ENCODE measurements at places on chromosomes 11 and 22.

DNA sequence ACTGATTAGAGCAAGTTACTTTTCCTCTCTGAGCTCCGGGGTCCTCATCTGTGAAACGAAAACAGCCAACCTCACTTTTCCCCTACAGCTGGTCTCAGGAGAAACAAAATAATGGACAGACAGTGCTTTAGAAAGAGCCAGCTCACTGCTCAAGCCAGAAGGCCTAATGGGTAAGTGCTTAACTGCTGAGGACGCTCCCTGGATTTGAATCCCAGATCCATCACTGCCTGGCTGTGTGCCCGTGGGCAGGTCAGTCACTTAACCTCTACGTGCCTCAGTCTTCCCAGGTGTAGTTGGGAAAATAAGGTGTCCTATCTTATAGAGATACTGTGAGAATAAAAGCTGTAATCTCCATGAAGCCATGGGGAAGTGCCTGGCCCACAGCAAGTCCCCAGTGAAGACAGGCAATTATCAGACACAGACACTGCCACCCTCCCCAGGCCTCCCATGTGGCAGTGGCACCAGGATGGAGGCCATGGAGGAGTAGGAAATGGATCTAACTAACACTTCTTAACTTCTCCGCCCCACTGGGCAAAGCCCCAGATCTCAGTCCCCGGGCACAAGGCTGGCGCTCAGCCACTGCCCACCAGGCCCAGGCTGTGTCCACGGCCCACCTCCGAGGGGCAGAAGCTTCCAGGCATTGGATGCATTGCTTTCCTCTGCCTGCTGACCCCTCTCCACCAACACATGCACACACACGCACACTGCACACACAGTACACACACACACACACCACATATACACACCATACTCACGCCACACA lies 9.2 kb downstream of the TP53I11 start:
- DNase-seq: no peak

DNA sequence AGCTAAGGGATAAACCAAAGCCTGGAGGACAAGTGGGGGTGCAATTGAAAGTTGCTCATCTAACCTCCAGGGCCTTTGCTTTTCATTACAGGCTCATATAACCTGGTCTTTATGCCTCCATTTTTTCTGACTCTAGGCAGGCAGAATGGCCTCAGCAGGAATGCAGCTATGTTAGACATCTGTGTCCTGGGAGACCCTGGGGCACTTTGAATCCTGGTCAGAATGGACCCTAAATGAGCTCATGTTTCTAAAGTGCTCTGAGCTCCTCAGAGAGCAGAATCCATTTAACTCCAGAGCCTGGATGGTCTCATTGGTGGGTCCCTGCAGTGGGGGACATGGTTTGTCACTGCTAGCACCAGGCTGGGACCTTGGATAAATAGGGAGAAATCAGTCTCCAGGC lies 177.3 kb downstream of the KIRREL3 start:
- DNase-seq: no peak

- no peak for DNase-seq
Observed at GRCh38 chr11:80320226-80320625, 879.4 kb upstream of the TENM4 start.

GRCh38 chr22:45718391-45718790 lies 46.8 kb downstream of the ATXN10 start:
- DNase-seq: no peak

- no peak for DNase-seq
Observed at GRCh38 chr11:134821422-134821821, 409.4 kb upstream of the B3GAT1 start.

GRCh38 chr11:112637876-112638275 lies 323.3 kb upstream of the NCAM1 start:
- no peak for DNase-seq

- no peak for DNase-seq
Observed at GRCh38 chr11:73446766-73447165, 70.6 kb downstream of the RELT start.

- DNase-seq: no peak
Observed at GRCh38 chr11:130159139-130159538, 443 bp upstream of the ST14 start.

DNA sequence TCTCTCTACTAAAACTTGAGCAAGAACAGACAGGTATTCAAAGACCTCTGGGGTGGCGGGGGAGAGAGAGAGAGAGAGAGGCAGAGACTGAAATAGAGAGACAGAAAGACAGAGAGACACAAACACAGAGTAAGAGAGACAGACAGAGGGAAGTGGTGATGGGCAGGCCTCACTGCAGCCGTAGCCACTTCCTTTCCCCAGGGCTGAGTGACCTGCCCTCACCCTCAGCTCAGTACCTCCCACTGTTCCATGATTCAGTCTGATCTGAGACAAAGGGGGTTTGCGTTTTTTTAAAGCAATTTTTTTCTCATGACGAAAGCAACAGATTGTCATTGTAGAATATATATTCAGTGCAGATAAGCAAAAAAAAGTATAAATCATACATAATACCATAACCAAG lies 607.9 kb upstream of the B3GAT1 start:
- DNase-seq: no peak

- no peak for DNase-seq
Observed at GRCh38 chr11:125408311-125408711, 87.8 kb downstream of the FEZ1 start.

GRCh38 chr11:117849781-117850414 lies 25.4 kb upstream of the FXYD2 start:
- no peak for DNase-seq

GRCh38 chr11:118689503-118689851 lies 10.0 kb upstream of the TREH start:
- no peak for DNase-seq

DNA sequence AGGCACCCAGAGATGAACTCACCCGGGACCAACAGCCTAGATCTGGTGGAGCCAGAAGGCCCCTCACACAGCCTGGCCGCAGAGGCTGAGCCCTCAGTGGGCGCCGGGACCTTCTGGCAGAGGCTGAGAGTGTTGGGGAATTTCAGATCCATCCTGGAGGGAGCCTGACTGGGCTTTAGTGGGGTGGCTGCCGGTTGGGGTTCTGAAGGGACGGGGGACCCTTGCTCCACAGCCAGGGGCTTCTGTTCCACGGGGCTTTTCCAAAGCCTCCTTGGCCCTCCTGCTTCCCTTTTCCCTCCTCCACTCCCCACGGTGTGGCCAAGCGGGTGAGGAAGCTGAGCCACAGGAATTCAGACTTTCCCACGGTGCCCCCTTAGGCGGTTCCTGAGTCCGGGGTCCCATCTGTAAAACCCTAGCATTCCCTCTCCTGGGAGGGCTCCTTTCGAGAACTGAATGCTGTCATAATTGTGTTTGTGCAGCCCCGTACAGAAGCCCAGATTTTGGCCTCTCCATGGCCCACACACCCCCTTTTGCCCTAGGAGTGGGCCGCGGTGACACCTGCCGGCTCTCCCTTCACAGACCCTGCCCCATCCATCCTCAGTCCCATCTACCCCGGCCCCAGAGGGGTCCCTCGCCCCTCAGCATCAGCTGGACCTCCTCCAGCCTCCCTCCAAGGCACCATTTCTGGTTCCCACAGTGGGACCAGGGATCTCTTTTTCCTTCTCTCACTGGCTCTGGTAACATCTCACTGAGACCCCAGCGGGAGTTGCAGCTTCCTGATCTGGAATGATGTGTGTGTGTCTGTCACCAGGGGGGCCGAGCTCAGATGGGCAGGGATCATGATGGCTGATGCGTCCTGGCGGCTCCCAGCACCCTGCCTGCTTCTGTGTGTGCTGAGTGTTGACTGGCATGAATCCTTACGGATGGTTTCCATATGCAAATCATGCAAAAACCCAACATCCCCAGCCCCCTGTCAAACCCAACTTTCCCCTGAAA lies 1048.4 kb downstream of the TBC1D22A start:
- DNase-seq: no peak

DNA sequence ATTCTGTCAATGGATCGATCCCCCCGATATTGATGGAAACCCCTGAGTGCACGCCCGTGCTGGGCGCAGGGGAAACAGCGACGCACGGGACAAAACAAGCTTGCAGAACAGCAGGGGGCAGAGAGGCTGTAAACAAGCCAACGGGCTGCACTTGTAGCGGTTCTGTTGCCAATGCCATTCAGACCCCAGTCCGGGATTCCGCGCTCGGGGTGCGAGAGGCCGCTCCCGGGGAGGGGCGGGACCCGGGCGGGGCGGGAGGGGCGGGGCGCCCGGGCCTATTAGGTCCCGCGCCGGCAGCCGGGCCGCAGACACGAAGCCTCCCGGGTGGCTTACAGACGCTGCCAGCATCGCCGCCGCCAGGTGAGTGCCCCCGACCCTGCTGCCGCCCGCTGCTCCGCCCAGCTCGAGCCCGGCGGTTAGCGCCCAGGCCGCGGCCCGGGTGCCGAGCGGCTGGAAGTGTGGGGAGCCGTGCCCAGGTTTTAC lies at the start of gene BIK:
BIK (plus strand) TSS at position 307 of the 483 bp plus-strand sequence. CDS start 13,273 bp downstream, outside the sequence.
- peak; percentile 22 for DNase-seq

GRCh38 chr11:112715056-112715455 lies 246.2 kb upstream of the NCAM1 start:
- DNase-seq: no peak

- DNase-seq: no peak
Observed at GRCh38 chr22:48268771-48269552, 1506.5 kb downstream of the TBC1D22A start.

DNA sequence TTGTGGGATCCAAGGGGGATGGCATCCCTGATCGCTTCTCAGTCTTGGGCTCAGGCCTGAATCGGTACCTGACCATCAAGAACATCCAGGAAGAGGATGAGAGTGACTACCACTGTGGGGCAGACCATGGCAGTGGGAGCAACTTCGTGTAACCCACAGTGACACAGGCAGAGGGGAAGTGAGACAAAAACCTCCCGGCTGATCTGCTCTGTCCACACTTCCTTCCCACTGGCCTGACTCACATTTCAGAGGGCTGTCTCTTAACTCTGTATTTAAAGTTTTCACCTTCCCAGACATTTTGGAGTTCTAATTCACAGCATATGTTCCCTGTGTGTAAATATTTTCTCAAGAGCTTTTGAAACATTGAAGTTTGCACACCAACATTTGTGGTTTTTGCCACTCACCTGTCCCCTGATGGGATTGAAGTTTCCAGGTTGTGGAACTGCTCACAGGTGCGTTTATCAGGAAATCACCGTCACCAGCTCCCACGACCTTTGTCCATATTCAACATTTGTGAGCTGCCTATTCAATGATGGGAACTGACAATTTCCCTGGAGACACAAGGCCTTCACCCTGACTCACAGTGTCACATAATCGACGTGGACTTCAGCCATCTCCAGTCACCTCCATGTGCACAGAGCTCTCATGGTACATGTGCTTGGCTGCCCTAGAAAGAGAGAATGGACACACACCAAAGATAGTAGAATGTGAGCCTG lies 99.2 kb downstream of the VPREB1 start:
- DNase-seq: no peak

GRCh38 chr11:19502691-19503253 lies 209.9 kb upstream of the NAV2 start:
- DNase-seq: no peak

- peak; percentile 28 for DNase-seq
Observed at GRCh38 chr11:34154059-34154875, 48.8 kb downstream of the NAT10 start.

- no peak for DNase-seq
Observed at GRCh38 chr22:35587447-35587870, 29.7 kb downstream of the MB start.

DNA sequence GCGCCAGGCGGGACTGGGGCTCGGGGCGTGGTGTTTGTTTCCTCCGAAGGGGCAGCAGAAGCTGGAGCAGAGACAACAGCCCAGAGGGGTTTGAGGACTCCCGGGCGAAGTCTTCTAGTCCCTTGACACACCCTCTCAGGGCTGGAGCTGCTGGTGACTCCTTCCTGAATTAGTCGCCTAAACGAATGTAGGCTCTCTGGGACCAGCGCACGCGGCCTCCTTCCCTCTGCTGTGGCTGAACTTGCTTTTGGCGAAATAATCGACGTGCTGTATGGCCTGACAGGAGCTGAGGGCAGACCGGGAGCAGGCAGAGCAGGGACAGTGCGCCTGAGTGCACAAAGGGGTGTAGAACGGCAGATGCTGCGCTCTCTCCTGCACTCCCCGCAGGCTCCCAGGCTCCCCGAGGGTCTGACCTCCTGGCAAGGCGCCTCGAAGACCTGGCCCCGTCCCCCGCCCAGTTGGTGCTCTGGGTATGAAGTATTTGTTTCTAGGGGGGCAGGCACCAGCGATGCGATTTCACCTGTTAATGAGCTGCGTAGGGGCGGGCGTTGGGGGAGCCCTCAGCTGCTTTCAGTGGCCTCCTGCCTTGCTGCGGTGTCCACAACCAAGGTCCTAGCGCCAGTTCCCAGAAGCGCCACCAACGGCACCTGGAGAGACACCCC lies 5.3 kb downstream of the SLC17A6 start:
- DNase-seq: no peak

DNA sequence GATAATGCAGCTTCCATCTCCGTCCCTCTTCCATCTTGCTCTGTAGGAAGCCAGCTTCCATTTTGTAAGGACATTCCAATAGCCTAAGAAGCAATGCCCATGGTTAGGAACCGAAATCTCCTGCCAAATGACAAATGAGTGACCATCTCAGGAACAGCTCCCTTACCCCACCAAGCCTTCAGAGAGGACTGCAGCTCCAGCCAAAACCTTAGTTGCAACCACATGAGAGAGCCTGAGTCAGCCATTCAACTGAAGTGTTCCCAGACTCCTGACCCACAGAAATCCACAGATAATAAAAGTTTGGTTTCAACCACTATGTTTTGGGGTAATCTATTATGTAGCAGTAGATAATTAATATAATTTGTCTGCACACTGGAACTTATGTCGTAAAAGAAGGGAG lies 51.7 kb upstream of the LDLRAD3 start:
- DNase-seq: no peak

GRCh38 chr11:111312076-111312475 lies 13.7 kb downstream of the POU2AF3 start:
- DNase-seq: no peak

GRCh38 chr11:33540427-33540826 lies 160.2 kb downstream of the C11orf91 start:
- DNase-seq: no peak

GRCh38 chr11:8098879-8099278 lies 17.9 kb downstream of the TUB start:
- no peak for DNase-seq

- DNase-seq: no peak
Observed at GRCh38 chr11:33063326-33063881, 24.0 kb downstream of the TCP11L1 start.

GRCh38 chr11:118930094-118930712 lies 4.5 kb upstream of the BCL9L start:
- DNase-seq: peak; percentile 79

GRCh38 chr11:119181677-119182412 lies 3.4 kb upstream of the NHERF4 start:
- no peak for DNase-seq
